Memory B cell (primary cell): ENCODE measurements at places on chromosomes 6 and 20.

DNA sequence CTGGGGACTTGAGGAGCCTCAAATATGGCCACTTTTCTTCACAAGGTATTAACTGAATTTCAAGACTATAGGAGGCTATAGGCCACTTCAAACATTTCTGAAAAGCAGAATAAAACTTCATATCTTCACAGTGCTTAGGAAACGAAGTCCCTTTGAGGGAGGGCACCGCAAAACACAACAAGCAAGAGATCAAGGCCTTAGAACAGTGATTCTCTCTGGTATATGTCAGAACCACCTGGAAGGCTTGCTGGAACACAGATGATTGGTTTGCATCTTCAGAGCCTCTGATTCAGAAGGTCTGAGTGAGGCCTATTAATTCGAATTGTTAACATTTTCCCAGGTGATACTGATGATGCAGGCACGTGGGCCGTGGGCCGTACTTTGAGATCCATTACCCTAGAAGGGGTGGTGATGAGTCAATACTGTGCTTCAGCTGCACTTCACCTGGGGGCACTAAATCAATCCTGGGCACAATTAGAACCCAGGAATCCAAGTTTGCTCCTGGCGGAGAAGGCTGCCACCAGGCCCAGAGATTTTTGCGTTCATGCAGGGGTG, 10.7 kb downstream of the SUN5 start:
- no peak for DNase-seq

GRCh38 chr6:15148356-15148946, 97.4 kb upstream of the JARID2 start:
- DNase-seq: no peak

DNA sequence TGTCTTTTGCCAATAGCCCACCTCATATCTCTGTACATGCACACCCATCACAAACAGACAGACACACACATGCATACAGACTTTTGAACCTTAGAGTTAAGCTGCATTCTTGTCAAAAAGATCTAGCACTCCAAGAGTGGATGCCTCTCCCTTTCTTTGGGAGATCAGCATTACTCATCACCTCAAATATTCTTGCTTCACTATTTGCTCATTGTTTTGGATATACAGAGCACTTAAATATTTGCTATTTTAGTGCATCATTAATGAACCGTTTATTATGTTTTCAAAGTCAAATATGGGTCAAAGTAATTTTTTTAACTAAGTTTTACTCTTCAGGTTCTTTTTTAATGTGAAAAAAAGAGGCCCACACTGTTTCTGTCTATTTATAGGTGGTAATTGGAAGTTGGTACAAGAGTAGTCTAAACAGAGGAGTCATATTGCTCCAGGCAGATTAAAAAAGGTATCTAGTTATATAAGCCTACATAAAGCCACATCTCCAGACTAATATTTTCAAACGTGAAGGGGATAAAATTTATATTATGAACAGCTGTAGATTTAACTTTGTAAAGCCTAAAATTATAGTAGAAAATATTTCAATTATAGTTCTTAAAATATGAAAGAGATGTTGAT, 102.6 kb downstream of the FLRT3 start:
- no peak for DNase-seq

GRCh38 chr6:98382246-98382645, 452.1 kb upstream of the POU3F2 start:
- no peak for DNase-seq

DNA sequence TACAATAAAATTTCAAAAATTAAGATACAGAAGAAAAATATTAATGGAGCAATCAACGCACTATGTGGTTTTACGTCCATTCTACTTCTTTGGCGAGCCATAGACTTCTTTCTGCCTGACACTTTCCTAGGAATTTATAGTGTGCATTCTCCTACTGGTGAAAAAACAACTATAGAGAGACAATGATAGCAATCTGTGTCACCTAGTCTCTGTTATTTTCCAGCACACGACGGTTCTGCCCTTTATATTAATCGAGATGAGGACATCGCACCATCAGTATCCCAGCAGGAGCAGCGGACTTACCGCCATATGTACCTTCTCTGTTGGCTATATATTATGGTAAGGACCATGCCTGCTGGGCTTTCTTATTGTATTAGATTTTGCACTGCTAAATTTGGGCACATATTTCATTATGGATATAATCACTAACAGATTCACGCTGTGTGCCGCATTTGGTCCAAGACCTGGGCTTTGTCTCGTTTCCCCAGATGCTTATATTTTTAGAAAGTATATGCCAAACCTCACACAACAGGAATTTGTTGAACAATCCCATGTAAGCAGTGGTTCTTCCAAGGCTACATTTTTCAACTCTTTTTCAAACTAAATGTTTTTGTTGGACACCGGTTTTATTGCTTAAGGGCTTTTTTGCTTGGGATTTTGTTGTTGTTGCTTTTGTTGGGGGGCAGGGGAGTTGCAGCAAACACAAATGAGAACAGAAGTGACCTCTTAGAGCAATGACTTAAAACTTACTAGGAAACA, 166.4 kb downstream of the ADAT2 start:
- no peak for DNase-seq

DNA sequence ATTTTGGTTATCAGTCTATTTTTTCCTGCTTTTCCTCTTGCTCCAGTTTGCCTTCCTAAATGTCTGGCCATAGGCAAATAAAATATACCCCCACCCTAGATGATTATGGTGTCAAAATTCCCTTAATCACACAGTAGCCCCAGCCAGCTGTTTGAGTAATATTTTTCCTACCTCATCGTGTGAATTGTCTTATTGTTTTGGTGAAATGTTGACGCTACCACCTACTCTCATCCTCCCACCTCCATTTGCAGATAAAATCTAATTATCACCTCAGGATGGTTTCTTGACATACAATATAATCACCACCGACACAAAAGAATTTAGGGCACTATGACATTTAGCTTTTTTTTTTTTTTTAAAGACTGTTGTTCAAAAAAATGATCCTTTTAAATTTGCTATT, 44.1 kb upstream of the FUCA2 start:
- DNase-seq: no peak

DNA sequence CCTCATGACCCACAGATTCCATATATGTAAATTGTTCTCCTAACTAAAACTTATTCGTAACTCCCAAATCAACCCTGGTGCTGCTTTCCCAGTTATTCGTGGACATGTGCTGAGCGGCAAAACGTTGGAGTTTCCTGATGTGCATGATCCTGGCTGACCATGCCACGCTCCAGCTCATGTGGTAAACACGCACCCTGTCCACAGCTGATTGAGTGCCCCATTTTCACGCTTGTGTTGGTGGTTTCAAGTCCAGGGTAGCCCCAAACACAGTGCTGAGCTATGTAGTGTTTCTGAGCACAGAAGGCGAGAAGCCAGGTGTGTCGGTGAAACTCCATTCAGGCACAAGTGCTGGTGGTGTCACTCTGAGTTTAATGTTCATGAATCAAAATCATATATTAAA, 19.1 kb upstream of the FOXC1 start:
- no peak for DNase-seq

DNA sequence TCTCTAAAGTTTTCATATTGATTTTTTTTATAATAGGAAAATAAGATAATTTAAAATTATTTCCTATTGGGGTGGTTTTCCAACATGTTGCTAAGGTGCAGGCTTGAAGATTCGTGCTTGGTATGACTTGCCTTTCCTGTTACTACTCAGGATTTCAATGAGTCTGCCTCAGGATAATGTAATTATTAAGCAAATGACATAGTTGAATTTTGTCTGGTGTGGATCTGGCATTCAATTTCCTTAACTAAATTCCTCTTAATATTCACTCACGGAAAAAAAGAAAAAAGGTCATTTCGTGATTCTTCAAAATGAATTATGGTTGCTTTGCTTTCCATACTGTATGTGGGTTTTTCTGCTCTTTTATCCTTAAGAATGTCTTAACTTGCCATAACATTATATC, 9.3 kb upstream of the FILIP1 start:
- no peak for DNase-seq

GRCh38 chr6:42103753-42104094, 38.7 kb downstream of the C6orf132 start:
- DNase-seq: no peak

DNA sequence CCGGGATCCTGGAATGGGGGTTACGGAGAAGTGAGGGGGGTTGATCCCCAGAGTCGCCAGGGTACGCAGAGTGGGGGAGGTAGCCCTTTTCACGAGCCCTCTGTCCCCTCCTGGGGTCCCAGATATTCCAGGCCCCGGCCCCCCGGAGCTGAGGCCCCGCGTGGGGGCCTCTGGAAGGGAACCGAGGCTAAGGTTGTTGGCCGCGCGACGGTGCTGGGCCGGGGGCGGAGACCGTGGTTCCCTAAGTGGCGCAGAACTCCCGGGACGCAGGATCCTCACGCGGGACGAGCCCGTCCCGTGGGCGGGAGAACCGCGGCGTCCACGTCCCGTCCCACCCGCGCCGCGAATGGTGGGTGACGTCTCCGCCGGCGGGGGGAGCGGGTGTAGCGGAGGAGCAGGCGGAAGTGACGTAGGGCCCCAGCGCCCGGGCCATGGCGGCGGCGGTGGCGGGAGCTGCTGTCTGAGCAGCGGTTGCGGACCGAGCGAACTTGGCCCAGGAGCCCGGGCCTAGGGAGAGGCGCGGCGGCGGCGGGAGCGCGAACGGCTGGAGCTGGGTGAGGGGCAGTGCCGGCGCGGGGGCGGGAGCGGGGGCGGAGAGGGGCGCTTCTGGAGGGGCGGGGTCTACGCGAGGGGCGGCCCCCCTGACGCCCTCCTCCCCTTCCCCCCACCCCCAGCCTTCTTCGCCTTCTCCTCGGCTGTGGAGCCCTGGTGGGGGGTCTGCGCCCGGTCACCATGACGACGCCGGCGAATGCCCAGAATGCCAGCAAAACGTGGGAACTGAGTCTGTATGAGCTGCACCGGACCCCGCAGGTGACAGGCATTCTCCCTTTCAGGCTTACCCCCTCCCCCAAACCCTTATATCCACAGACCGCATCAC, at the start of gene RING1:
Gene RING1, plus strand, starts transcription at position 410 of the 877 bp plus-strand sequence. Its CDS starts 323 bp downstream, at position 733.
- peak; percentile 82 for DNase-seq

DNA sequence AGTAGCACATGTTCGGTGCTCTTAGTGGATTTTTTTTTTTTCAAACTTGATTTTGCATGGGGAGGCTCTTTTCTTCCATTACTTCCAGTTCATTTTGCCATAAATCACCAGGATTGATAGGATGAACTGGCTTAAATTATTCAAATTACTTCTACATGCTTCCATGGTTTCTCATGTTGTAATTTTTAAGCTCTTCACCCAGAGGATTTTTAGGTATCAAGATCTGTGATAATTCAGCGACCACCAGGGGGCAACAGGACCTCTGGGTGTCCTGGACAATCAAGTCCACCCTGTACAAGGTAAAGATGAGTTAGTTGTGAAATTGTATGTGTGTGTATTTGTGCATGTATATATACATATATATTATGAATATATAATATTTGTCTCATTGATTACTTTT, 4.2 kb upstream of the EPHA7 start:
- no peak for DNase-seq

DNA sequence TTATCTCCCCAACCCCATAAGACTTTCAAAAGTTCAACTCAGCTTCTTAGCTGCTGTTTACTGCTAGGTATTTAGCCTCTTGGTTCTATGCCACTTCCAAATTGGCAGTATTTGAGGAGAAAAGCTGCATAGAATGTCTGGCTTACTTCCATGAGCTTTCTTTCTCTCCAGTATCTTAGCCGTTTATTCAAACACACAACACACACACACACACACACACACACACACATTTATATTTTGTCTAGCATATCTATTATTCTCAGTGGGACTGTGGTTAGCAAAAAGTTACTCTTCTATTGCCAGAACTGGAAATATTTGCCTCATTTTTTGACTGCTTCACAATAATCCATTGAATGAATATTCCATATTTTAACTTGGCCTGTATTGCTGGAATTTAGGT, 634.2 kb upstream of the IMPG1 start:
- no peak for DNase-seq

- no peak for DNase-seq
These were observed 18.4 kb downstream of the TGM2 start for GRCh38 chr20:38146628-38147027.

GRCh38 chr6:50123688-50124087, 74.0 kb upstream of the DEFB112 start:
- no peak for DNase-seq

GRCh38 chr6:4575714-4576113, 200.5 kb upstream of the CDYL start:
- DNase-seq: no peak

DNA sequence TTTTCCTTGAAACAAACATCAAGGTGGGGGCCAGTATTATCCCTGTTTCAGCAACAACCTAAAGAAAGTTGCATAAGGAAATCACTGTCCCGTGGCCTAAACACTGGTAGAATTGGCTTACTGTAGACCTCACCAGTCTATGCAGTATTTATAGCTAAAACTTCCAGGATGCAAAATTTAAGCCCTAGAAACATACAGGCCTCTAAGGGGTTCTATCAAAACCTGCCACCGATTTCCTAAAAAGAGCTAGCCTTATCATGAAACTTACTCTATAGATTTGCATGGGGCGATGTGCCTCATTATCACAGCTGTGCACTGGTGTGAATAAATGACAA, 84.3 kb upstream of the FOXQ1 start:
- DNase-seq: no peak

DNA sequence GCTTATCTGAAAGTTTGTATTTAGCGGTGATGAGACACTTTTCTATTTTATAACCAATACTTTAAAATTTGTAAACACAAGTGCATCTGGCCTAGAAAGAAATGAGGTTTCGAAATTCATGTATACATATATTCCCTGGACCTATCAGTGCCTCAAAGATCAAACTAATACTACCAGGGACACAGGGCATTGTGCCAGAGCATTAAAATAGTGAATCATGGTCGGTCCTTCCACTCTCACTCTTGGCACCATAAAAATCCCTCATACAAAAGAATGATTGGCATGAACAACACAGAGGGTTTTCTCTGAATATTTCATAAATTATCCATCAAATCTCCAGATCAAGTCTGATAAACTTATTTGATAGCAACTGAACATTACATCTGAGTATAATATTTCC, 62.0 kb downstream of the MMUT start:
- DNase-seq: no peak

GRCh38 chr6:4606821-4607704, 169.1 kb upstream of the CDYL start:
- no peak for DNase-seq

- DNase-seq: no peak
These were observed 96.0 kb downstream of the PLEKHG1 start for GRCh38 chr6:150695652-150696051.

DNA sequence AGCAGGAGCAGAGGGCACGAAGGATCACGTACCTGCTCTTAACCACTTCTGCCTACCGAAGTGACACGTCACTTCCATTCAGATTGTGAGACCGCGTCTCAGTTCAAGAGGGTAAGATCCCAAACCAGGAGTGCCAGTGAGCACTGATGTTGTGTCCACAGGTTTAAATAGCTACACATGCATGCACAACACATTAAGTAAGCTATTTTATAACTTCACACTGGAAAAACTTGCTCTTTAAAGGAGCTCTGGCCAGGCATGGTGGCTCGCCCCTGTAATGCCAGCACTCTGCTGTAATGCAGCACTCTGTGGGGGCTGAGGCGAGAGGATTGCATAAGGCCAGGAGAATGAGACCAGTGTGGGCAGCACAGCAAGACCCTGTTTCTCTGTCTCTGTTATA, 21.1 kb downstream of the ABHD12 start:
- no peak for DNase-seq

- DNase-seq: no peak
These were observed 170.7 kb downstream of the TAF4 start for GRCh38 chr20:61895016-61895415.

GRCh38 chr6:166318649-166319600, 10.7 kb upstream of the PRR18 start:
- DNase-seq: no peak

GRCh38 chr6:140609956-140610355, 1235.5 kb upstream of the CITED2 start:
- DNase-seq: no peak
